ENCODE measurements at places on chromosomes 16 and 17.

- no peak for DNase-seq
Measured at GRCh38 chr16:56606071-56606475, 2.3 kb upstream of the MT2A start.

DNA sequence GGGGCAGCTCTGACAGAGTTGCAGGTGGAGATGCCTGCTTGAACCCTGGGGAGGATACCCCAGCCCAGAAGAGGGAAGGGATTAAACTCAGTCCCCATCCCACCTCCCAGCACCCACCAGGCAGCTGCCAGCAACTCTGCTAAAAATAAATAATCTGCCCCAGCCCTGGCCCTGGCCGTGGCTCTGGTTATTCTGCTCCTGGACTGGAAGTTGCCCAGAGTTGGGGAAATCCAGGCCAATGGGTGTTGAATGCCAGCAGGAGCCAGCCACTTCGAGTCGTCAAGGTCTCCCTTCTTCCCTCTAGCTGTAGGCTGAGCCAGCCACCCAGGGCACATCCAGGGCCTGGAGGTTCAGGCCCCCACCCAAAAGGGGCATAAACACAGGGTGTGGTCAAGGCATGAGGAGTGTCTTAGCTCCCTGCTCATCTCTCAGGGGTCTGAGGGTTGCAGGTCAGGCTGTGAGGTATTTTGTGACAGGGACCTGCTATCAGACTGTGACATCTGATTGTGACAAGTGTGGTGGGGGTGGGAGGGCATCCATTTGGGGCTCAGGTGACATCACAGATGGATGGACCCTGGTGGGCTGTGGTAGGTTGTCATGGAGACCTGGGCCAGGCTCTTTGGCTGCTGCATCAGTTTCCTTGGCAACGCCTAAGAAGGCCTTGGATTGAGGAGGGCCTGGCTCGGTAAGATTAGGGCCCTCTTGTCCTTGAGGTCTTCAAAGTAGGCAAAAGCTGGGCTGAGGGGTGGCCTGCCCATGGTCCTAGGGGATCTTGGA is 1.0 kb upstream of the RRAD start:
- no peak for DNase-seq

DNA sequence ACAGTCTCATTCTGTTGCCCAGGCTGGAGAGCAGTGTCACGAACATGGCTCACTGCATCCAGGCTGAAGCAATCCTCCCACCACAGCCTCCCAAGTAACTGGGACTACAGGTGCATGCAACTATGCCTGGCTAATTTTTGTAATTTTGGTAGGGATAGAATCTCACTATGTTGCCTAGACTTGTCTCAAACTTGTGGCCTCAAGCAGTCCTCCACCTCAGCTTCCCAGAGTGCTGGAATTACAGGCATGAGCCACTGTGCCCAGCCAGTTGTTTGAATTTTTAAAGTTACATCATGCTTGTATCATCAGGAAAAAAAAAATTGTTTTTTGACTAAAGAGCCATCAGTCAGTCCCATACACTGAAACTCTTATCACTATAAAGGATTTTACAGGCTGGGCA is 17.1 kb upstream of the VPS4A start:
- no peak for DNase-seq

DNA sequence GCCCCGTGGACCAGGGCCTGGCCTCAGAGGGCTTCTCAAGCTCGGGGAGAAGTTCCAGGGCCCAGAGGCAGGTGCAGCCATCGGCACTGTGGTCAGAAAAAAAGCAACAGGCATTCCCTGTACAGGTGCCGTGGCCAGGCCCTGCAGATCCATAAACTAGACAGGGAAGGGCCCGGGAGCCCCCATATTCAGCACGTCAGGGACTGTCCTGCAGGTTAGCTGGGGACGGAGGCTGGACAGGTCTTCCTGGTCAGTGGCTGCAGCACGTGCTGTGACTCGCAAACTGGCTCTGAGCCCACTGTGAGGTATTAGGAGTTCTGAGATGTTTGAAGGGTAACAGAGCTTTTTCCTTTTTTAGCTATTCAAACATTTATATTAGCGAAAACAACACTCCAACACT is 15.0 kb upstream of the C16orf95 start:
- DNase-seq = no peak

DNA sequence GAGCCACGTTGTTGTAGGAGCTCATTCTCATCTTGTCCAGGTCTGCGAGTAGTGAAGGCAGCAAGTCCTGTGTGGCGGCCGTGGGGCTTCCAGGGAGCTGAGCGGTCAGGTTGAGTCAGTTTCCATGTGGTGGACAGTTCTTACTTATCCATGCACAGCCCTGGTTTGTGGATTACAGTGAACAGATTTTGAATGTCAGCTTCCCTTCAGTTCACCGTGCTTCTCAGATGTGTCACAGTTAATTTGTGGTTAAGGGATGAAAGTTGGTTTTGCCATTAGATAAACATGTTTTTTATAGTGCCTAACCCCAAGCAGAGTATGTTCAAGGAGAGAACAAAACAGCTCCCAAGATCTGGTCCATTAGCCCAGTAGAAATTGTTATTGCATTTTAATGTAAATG is 103.1 kb downstream of the RPTOR start:
- DNase-seq = no peak

Data from inflammatory macrophage treated with lipopolysaccharide for 4 hours (primary cell).